ENCODE measurements at places on chromosomes 12 and 14.

DNA sequence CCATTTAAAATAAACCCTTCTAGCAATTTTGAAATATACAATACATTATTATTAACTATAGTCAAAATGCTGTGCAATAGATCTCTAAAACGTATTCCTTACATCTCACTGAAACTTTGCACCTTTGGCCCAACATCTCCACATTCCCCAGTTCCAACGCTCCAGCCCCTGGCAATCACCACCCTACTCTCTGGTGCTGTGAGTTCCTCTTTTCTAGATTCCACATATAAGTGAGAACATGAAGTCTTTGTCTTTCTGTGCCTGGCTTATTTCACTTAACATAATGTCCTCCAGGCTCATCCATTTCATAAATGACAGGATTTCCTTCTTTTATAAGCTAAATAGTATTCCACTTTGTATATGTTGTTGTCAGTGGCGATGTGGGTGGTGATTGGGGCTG is 194.7 kb upstream of the RTL1 start:
- DNase-seq = no peak

GRCh38 chr14:58131386-58131785 is 20.6 kb downstream of the ARMH4 start:
- no peak for DNase-seq

- DNase-seq = no peak
Observed at GRCh38 chr14:34027990-34028495, 77.2 kb upstream of the EGLN3 start.

- peak; percentile 45 for DNase-seq
Observed at GRCh38 chr14:64726585-64726890, 22.3 kb downstream of the PLEKHG3 start.

GRCh38 chr12:66033151-66033550 is 97.4 kb downstream of the LLPH start:
- DNase-seq = no peak

DNA sequence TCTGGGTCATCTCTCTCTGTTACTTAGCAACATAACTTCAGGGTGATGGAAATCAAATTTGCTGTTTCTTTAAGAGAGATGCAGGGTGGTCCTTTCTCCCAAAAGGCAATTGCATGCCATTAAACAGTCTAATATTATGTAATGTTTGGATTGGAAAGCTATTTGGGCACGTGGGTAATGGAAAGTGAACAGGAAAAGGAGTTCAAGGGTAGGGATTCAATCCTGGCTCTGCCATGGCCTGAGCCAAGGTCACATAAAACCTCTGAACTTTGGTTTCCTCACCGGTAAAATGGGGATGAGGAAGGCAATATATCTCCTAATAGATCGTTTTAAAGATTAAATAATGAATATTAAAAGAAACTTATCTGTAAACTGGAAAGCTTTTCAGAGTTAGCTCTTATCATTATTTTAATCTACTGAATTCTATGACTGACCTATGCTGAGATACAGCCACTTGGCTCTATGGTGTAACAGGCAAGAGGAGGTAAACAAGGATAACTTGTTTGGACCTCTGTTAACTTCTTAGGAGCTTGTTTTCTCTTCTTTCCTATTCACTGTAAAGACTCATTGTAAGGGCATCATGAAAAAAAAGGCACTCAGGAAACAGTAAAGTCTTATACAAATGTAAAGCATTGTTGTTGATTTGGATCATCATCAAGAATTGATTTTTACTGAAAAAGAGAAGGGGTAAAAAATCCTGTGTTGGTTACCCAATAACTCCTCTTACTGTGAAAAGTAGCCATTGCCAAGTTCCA is 55.7 kb upstream of the OVCH1 start:
- DNase-seq = no peak

DNA sequence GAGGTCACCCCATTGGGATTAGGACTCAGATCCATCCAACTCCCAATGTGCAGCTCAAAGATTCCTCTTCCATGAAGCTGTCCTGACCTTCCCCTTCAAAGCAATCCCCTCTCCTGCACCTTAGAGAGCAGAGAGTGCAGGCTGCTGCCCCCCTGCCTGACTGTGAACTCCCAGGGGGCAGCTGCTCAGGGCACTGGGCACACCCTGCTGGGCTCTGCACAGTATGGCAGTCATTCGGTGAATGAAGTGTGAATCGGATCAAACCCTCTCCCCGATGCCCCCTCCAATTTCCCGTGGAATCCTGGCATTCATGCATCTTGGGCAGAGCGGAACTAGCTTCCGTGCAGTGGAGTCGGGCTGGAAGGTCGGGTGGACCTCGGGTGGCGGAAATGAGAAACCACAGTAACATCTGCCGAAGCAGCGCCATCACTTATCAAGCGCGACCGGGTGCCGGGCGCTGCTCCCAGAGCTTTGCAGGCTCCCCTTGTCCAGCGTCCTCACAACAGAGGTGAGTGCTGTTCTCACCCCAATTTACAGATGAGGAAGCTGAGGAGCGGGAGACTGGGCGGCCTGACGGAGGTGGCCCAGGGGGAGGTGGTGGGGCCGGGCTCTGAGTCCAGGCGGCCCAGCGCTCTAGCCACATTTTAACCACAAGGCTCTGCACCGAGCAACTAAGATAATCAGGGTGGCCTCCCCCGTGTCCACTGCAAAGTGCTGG is 14.7 kb downstream of the GALNT9 start:
- no peak for DNase-seq

- peak; percentile 83 for DNase-seq
Observed at GRCh38 chr12:46383654-46384450, 11.3 kb upstream of the SLC38A2 start.

DNA sequence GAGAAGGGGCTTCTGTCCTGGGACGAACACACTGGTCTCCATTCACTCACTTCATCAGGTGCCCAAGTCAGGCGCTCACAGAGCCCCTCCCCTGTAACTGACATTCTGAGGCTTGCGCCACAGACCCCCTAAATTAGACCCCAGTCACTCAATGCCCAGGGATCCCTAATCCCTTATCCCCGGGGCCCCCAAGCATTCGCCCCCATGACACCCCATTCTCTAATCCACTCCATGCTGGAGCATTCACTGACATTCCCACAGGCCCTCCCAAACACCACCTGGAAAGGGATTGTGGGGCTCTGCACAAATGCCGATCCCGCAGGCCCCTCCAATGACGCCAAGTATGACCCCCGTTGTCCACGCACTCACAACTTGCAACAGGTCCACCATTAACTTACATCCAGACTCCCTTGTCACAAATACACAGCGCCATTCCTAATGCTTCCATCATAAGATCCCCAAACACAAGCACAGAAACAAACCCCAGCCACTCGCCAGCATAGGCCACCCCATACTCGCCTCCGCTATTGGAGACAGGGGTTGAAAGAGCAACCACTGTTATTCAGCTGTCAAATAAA is 1.5 kb downstream of the ZNF605 start:
- DNase-seq = no peak

DNA sequence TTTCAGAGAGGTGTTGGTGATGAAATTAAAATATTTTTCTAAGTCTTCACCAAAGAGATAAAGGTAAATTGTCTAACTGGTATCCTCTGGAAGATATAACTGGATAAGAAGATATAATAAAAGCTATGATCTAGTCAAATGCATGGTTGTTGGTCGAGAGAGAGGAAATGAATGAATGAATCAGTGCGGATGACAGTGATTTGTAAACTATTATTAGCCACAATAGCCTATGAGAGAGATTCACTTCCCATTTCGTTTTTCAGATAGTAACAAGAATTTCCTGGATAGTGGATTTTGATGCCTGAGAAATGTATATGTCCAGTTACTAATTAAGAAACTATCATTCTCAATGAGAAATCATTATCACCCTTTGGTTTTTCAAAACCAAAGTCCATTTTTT is 63.1 kb downstream of the HEATR5A start:
- DNase-seq = no peak

DNA sequence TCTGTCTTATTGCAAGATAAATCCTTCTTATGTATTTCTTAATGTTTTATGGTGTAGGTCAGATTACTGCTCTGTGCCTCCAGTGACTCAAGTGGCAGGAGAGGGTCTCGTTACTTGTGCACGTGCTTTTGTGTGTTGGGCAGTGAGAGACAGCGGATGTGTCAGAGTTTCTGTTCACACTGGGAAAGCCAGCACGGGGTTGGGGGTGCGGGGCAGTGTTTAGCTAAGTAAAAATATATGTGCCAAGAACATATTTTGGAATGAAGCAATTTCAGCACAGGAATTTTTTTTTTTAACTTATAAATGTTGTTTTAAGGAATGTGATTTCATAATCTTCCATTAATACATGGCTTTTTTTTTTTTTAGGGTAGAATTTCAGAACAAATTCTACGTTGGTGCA is 4.5 kb upstream of the DNAH10 start:
- DNase-seq = no peak

- DNase-seq = no peak
Observed at GRCh38 chr14:104558231-104559027, 21.1 kb upstream of the C14orf180 start.

- DNase-seq = no peak
Observed at GRCh38 chr12:27143256-27144069, 61.1 kb upstream of the C12orf71 start.
